ENCODE measurements at places on chromosomes 2 and 18. TPM values are rescaled to one million over a fixed set of nuclear protein-coding genes. Genes with fewer than 3 reads are reported as not detected.

DNA sequence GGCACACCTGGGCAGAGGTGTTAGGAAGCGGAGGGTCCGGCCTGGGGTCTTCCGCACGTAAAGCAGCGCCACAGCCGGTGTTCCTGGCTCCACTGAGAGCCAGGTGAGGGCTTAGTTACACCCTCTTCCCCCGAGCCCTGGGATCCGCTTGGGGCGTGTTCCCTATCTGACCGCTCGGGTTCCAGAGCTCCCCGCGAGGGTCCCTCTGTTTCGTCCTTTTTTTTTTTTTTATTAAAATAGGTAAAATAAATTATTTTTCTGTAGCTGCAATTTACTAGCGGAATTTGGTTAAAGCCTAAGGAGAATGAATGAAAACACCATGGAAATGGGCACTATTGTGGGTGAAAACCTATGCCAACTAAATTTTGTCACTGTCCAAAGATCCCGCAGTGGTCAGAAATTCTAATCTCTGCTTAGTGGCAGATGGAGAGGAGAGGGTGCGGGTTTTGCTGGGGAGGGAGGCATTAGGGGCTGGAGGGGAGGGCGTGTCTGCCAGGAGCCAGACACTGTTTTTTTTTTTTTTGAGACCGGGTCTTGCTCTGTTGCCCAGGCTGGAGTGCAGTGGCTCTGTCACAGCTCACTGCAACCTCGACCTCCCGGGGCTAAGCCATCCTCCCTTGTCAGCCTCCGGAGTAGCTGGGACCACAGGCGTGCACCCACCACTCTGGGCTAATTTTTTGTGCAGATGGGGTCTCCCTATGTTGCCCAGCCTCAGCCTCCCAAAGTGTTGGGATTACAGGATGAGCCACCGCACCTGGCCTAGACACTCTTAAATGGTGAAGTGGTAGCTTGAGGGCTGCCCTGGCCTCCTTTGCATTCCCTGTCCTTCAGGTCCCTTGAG lies 834 bp downstream of the PDCL3 start:
- DNase-seq: no peak

GRCh38 chr2:99032786-99033185 lies 96.8 kb upstream of the CRACDL start:
- DNase-seq: no peak

DNA sequence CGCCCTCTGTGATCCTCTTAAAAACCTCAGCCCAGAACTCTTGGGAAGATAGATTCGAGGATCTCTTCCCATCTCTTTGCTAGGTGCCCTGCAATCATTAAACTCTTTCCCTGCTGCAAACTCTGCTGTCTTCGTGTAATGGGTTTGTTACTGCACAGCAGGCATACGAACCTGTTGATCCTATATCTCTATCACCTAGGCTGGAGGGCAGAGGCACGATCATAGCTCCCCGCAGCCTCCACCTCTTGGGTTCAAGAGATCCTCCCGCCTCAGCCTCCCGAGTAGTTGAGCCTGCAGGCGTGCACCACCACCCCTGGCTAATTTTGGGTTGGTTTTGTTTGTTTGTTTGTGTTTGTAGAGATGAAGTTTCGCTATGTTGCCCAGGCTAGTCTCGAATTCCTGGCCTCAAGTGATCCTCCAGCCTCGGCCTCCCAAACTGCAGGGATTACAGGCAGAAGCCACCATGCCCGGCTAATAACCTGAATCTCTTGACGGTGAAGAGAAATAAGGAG lies 493 bp upstream of the BBS5 start:
- no peak for DNase-seq

- no peak for DNase-seq
Measured at GRCh38 chr2:233650981-233651380, 14.7 kb downstream of the UGT1A10 start.

DNA sequence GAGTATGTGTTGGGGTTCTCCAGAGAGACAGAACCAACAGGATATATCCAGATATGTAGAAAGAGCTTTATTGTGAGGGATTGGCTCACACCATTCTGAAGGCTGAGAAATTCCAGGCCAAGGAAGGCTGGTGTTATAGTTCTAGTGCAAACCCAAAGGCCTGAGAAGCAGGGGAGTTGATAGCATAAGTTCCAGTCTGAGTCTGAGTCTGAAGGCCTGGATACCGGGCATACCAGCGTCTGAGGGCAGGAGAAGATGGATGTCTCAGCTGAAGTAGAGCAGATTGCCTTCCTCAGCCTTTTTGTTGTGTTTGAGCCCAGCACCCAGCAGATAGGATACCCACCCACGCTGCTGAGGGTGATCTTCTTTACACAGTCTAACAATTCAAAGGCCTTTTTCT lies 211.7 kb upstream of the RASGRP3 start:
- DNase-seq: no peak

DNA sequence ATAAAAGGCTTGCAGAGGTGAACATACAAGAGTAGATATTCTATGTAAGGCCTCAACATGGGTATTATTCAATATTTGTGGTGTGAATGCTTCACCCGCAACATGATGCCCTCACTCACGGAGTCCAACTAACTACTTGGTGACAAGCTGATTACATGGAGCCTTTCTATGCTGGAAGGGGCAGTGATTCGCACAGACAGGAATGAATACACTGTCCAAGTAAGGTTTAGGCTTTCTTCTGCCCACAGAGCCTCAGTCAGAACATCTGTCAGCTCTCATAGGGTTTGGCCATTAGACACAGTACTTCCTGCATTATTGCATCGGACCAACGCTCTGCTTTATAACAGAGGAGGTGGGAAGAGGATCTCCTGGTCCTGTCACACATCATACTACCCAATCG lies 80.3 kb upstream of the SLC35G4 start:
- DNase-seq: no peak

GRCh38 chr18:62287781-62288664 lies 37.1 kb upstream of the TNFRSF11A start:
- DNase-seq: peak; percentile 6

The CREG2 gene
- 3.8 TPM for total RNA-seq

The TEKT4 gene
- not detected for total RNA-seq

The TSPYL6 gene
- not detected for total RNA-seq

The THSD7B gene
- total RNA-seq: 4.5 TPM

All from hepatocyte (in vitro differentiated cells).